ENCODE measurements at places on chromosomes 1 and 21.

GRCh38 chr1:30914587-30914922, 6.0 kb upstream of the SDC3 start:
- no peak for DNase-seq

DNA sequence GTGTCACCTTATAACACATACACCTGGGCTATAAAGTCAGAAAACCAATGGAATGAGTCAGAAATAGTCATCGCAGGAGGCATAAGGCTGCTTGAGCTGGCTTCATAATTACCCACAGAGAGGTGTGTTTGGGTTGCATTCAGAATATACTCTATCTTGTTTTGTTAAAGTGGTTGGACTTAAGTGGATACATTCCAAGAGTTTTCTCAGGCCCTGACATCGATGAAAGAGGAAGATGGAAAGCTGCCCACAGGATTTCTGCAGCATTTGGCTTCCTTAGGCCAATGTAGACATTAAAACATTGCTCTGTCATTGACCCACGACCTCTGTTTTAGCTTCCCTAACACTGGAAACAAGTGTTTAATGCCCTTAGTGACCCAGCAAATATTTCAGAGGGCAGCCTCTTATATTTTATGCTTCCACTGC, 18.6 kb upstream of the BCL10 start:
- DNase-seq, result no peak

- no peak for DNase-seq
Observed at GRCh38 chr1:30256911-30257310, 466.5 kb downstream of the MATN1 start.

GRCh38 chr21:15763359-15763758, 33.6 kb downstream of the USP25 start:
- no peak for DNase-seq

- no peak for DNase-seq
Observed at GRCh38 chr1:88700425-88701013, 16.4 kb downstream of the PKN2 start.

DNA sequence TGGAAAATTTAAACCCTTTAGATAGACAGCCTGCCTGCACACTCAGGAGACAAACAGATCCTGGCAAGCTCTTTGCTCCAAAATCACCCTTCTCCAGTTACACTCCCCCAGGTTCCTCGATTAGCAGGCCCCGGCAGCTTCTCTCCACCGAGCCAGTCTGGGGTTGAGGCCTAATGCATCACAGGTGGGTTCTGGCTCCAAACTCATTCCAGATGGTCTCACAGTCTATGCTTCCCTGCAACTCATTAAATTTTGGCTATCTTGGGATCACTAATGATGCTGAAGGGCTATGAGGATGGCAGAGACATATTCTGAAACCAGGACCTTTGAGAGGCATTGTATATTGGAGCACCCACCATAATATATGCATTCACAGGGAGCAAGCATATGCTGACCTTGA, 559.8 kb upstream of the USP24 start:
- no peak for DNase-seq

DNA sequence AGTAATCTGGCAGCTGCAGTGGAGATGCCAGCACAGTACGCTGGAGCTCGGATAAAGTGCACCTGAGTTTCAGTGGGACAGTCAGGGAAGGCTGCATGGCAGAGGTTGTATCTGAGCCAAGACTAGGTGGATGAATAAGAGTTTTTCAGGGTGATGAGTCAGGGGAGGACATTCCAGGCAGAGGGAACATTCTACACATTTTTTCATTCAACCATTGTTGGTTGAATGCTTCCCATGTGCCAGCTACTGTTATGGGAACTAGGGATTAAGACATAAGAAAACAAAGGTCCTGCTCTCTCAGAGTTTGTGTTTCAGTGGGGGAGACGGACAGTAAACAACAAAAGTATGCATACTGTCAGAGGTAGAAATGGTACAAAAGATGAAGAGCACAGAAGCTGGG, 5.2 kb downstream of the LEPR start:
- no peak for DNase-seq

- no peak for DNase-seq
Observed at GRCh38 chr1:87410776-87411480, 82.2 kb downstream of the LMO4 start.

GRCh38 chr1:18783705-18784481, 75.6 kb downstream of the TAS1R2 start:
- no peak for DNase-seq

GRCh38 chr1:91166106-91166712, 144.4 kb upstream of the ZNF644 start:
- no peak for DNase-seq

- no peak for DNase-seq
Observed at GRCh38 chr1:247111259-247111699, 7.1 kb upstream of the ZNF669 start.

GRCh38 chr1:68173936-68174737, 58.2 kb downstream of the WLS start:
- no peak for DNase-seq

DNA sequence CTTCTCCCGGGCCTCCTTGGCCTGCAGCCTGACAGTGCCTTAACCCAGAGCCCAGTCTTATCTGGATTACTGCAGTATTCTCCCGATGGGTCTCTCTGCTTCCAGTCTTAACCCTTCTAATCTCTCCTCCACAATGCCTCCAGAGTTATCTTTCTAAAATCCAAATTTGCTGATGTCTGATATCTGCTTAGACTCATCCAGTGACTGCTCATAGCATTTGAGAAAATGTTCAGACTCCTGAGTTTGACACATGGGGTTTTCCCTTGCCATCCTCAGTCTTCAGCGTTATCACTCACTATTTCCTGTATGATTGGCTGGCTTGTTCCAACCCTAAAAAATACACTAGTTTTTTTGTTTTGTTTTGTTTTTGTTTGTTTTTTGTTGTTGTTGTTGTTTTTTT, 102.0 kb downstream of the FMN2 start:
- no peak for DNase-seq

- DNase-seq, result no peak
Observed at GRCh38 chr1:228037401-228038386, 30.9 kb downstream of the WNT3A start.

DNA sequence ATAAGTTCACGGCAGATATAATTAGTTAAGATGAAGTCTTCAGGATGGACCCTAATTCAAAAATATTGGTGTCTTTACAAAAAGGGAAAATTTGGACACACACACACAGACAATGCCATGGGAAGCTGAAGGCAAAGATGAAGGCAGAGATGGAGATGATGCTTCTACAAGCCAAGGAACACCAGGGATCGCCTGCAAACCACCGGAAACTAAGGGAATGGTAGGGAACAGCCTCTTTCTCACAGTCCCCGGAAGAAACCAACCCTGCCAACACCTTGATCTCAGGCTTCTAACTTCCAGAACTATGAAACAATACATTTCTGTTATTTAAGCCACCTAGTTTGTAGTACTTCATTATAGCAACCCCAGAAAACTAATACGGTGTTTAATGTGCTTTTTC, 15.1 kb upstream of the SERTAD4 start:
- DNase-seq, result no peak

- DNase-seq, result no peak
Observed at GRCh38 chr1:112711670-112712069, 3.5 kb downstream of the PPM1J start.

GRCh38 chr21:46295996-46296752, 10.0 kb downstream of the YBEY start:
- DNase-seq, result no peak

- DNase-seq, result no peak
Observed at GRCh38 chr1:47558601-47559593, 121.1 kb downstream of the FOXD2 start.

- DNase-seq, result peak; percentile 87
Observed at GRCh38 chr1:186680245-186681061, at the start of gene PTGS2. TSS of gene PTGS2 (minus strand) at chr1:186680423. CDS start at chr1:186680290, 133 bp downstream.

GRCh38 chr1:8671306-8671917, 146.0 kb downstream of the RERE start:
- no peak for DNase-seq

GRCh38 chr1:168091720-168092550, 44.8 kb downstream of the GPR161 start:
- no peak for DNase-seq

GRCh38 chr1:30329263-30329753, 394.1 kb downstream of the MATN1 start:
- no peak for DNase-seq

DNA sequence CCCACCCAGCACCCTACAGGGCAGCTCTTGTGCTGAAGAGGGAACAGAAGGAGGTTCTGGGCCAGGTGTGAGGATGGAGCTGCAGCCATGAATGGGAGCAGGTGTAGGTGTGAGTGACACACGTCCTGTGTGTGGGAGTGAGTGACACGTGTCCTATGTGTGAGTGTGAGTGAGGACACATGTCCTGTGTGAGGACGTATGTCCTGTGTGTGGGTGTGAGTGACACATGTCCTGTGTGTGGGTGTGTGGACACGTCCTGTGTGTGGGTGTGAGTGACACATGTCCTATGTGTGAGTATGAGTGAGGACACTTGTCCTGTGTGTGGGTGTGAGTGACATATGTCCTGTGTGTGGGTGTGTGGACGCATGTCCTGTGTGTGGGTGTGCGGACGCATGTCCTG, 26.4 kb downstream of the MEGF6 start:
- DNase-seq, result no peak

DNA sequence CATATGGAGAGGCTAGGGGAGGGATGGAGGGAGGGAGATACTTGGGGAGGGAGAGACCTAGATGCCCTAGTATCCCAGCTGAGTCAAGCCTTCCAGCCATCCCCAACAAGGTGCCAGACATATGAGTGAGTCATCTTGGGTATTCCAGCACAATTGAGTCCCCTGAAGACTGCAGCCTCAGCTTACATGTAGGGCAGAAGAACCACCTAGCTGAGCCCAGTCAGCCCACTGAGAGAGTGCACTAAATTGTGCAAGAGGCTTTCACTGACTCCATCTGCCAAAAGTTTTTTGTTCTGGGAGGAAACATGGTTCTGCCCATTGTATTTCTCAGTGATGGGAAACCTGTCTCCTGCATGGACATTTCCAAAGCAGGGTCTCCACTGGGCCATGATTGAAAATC, 76.4 kb downstream of the FOXD2 start:
- no peak for DNase-seq

GRCh38 chr21:42032968-42033367, 22.8 kb upstream of the ZBTB21 start:
- no peak for DNase-seq

DNA sequence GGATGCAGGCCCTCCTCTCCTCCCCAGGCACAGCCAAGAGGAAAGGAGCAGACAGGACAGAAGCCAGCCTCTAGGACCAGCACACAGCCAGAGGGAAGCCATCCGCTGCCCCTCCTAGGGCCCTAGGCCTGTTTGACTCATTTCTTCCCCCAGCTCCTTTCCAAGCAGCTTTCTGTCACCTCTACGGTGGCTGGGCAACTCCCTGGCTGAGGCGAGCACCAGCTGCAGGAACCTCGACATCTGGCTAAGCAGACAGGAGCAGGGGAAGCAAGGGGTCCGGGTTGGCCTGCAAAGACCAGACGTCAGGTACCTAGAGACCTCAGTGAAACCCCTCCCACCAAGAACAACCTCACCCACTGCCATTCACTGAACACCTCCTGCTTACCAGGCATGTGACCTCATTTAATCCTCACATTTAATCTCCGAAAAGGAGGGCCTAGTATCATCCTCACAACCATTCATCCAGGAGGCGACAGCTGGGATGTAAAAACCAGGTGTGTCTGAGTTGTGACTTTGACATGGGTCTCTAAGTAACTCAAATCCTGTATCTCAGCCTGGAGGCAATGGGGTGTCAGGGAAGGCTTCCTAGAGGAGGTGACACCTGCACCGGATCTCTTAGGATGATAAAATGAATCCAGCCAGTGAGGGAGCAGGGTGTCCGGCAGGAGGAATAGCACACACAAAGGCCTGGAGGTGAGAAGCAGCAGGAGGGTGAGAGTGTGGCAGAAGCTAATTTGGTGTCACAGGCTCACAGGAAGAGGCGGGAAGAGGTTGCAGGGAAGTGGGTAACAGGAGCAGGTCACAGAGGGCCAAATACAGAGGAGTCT, 5.9 kb downstream of the LRP8 start:
- DNase-seq, result no peak
